ENCODE measurements at places on chromosomes 3 and 15.

GRCh38 chr15:89693091-89693490 lies 2.5 kb downstream of the WDR93 start:
- DNase-seq = no peak

GRCh38 chr15:85711580-85712192 lies 83.0 kb downstream of the KLHL25 start:
- no peak for DNase-seq

- DNase-seq = no peak
Measured at GRCh38 chr3:186967686-186968085, 37.4 kb downstream of the ST6GAL1 start.

DNA sequence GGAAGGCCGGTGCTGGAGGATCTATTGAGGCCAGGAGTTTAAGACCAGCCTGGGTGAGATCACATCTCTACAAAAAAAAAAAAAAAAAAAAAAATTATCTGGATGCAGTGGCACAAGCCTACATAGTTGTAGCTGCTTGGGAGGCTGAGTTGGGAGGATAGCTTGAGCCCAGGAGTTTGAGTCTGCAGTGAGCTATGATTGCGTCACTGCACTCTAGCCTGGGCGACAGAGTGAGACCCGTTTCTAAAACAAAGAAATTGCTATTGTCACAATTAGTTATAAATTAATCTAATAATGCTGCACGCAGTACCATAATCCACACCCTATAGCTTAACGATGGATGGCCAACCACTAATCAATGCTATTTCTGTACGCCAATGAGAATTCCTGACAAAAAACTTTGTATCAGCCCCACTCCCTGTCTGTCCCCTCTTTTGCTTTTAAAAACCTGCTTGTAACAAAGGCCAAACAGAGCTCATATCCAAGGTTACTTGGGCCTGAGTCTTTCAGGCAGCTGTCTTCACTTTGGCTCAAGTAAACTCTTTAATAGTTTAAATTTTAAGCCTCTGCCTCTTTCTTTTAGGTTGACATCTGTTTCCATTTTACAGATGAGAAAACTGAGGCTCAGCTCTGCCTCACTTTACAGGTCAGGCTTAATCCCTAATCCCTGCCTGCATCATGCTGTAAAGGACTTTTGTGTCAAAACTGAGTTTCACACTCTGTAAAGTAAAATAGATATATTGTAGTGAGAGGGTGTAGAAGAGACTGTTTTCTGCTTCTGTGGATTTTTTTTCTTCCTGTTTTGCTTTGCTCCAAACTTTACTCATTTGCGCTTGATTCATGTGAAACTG lies 10.9 kb downstream of the FLNB start:
- DNase-seq = no peak

- DNase-seq = no peak
Measured at GRCh38 chr3:46325645-46326300, 28.1 kb upstream of the CCR2 start.

- no peak for DNase-seq
Measured at GRCh38 chr3:171249245-171249644, 211.0 kb downstream of the TNIK start.

GRCh38 chr3:152226176-152226575 lies 42.6 kb upstream of the MBNL1 start:
- no peak for DNase-seq

GRCh38 chr3:33152363-33153360 lies 38.8 kb downstream of the CRTAP start:
- DNase-seq = no peak

DNA sequence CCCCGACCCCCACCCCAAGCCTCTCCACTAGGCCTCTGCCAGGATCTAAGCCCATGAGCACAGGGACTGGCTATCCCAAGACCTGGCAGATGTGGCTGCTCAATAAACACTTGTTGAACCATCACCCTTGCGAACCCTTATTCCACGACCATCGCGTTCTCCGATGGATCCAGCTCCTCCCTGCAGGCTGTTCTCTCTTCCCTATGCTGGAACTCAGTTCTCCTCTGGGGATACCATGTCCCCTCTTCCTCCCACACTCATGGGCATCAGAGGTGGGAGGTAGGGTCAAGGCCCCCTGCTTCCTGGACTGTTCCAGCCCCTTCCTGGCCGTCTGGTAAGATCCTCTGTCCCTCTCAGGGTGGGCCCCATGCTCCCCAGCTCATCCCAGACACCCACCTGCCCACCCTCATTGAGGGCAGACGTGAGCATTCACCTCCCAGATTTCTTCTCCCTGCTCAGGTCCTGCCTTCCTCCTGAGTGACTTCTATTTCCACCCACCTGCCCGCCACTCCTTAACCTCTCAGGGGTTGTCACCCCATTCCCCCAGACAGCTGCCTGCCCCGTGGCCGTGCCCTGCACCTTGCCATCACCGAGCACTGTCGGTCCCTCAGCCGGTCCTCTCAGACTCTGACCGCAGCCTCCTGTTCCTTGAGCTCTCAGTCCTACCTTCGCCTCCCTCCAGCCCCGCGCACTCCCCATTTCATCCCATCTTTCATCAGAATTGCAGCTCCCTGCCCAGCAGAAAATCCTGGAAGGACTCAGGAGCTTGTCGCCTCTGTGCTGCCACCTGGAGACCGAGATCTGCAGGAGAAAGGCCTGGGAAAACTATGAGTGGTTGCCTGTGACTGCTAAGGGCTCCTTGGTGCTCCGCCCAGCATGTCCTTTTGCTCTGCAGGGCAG lies 42.0 kb downstream of the PML start:
- no peak for DNase-seq

GRCh38 chr3:147297761-147298350 lies 108.5 kb downstream of the ZIC4 start:
- DNase-seq = peak; percentile 18

DNA sequence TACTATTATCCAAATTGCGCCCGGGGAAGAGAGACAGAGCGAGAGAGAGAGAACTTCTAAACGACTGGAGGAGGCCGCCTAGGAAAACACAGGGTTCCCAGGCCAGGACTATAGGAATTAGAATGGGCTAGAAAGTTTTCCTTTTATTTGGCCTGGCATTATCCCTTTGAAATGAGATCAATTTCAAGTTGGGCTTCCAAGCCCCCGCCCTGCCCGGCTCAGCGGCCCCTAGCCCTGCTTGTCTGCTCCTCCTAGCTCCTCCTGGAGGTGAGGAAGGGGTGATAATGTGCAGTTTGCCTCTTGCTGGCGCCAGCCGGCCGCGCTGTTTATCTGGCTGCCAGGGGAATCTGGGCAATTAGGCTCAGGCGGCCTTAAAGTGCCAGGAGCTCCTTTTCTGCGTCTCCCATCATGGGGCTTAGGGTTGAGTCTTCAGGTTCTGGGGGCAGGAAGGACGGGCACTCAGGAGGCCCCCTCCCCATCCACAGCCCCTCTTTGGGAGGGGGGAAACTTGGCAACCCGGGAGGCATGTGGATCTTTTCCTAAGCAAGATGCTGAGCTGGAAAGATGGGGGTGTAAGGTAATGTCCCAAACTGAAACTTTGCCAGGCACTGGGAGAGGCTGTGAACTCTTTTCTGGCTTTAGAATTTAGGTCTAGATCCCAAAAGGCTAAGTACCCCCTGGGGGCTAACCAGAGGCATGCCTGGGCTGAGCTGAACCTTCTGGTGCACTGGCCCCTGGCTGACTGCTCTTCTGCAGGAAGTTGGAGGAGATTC lies 5.5 kb downstream of the SMAD6 start:
- peak; percentile 41 for DNase-seq

- no peak for DNase-seq
Measured at GRCh38 chr15:67358391-67358790, 103.8 kb downstream of the IQCH start.

DNA sequence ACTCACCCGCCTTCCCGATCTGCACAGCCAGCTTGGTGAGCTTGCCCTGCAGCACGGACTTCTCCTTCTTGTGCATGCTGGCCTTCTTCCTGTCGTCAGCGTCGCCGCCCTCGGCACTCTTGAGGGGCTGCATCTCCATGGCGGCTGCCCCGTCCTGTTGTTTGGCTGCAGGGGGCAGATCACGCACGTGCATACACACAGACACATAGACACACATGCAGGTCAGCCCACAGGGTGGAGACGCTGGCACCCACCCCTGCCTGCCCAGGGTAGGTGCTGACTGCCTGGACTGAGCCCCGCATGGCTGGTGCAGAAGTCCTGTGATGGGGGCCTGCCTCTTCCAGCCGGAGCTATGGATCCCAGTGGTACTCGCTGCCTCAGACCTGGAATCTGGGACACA lies 57.3 kb upstream of the SEC13 start:
- DNase-seq = no peak

GRCh38 chr3:141807277-141808033 lies 44.2 kb downstream of the GRK7 start:
- DNase-seq = no peak

DNA sequence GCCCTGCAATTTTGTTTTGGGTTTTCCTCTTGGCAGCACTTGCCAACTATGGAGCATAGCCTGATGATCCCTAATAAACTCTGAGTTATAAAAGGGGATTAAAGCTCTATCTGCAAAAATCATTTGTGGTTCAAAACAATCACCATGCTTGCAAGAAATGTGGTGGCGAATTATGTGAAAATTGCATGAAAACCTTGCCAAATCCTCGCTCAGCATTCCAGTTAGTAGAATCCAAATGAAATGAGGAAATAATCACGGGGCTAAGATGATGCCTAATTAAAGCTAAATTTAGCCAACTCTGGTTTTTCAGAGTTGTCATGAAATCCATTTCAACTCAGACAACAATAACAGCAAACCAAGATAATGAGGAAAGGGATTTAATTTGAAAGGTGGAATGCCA lies 73.0 kb upstream of the PROK2 start:
- no peak for DNase-seq

DNA sequence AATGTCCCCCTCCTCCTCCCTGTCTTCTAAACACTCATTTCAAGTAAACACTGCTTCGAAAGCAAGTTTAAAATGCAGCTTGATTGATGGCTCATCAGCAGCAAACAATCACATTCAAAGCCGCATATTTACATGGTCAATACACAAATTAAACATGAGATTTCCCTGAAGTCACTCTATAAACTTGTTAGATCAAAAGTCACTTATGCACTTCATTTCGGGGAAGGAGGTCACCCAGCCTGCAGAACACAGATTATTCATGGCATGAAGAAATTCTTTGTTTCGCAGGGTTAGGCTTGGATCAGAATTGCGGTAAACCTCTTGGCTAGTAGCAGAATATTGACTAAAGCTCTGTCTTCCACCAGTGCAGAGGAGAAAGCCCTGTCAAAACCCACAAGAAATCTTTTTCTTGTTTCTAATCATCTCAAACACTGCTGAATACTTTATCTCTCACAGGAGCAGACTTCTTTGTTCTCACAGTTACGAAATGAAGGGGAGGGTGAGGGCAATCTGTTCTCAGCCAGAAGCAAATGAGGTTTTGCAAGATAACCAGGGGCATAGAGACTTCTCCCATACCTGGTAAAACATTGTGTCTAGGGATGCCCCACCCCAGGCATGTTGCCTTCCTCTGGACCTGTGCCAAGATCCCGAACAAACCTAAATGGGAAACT lies 133.3 kb upstream of the CHL1 start:
- no peak for DNase-seq

GRCh38 chr3:193730976-193731375 lies 138.0 kb downstream of the OPA1 start:
- no peak for DNase-seq

DNA sequence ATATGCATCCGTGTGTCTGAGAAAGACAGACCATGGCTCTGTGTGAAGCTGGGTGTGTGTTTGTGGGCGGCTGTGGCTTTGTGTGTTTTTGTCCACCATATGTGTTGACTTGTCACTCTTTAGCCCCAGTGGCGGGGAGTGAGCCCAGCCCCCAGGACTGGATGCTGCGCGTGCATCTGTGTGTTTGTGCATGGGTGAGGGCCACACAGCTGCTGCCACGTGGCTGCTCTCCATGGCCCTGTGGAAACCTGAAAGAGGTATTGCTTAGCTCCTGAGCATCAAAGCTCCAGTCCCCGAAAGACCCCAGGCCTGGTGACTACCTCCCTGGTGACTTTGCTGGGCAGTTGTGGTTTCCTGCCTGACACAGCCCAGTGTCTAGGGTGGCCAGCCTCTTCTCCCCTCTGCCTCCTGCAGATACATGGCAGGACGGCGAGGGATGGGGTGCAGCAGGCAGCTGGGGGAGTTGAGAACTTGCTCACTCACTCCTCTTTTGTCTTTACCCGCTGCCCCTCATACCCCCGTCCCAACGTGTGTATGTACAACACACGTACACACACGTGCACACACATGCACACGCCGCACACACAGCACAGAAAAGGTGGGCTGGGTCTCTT lies 6.5 kb downstream of the EPHB3 start:
- no peak for DNase-seq

DNA sequence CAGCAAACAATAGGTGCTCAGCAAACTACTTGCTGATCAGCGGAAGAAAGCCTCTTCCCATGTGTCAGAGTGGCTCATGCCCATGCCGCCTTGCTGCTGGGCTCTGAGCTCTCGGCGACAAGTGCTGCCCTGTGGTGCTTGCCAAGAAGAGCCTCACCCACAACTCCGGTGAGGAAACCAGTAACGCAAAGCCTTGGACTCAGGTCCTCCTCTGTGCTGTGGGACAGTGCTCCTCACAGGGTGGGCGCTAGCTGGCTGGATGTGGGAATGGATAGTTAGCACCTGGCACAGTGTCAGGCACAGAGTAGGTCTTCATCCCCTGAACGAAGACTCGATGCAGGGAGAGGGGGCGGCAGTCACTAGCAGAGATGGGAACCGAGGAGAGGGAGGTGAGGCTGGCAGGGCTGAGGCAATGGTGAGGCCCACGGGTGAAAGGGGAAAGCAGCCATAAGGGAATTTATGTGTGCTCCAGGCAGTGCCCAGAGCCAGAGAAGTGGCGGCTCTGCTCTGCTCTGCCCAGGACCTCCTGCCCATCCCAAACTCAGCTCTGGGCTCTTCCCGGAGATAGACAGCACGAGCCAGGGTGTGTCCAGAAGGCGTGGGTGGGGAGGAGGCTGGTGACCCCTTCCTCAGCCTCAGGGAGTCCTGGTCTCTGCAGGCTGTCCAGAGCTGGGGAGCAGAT lies 55.7 kb downstream of the IQSEC1 start:
- no peak for DNase-seq

- DNase-seq = no peak
Measured at GRCh38 chr3:169299889-169300288, 363.6 kb downstream of the MECOM start.

DNA sequence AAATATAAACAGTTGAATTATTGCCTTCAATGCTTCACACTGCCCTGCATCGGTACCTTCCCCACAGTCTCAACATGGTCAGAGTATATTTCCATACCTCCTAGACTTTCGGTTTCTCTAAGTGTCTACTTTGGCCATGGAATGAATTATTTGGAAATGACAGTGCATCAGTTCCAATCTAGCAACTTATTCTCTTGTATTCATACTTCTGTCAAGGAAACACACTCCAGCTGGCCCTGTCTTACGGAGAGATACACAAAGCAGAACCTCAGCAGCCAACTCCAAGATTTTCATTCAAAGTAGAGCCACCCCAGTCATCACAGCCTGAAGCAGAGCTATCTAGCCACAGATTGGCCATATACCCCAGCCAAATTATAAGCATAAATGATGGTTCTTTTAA lies 518.4 kb upstream of the UBE2E2 start:
- DNase-seq = no peak
